ENCODE measurements at places on chromosomes 1 and 21. TPM values are rescaled to one million over a fixed set of nuclear protein-coding genes. Genes with fewer than 3 reads are reported as not detected.

GRCh38 chr1:236875975-236876374, 80.9 kb downstream of the MTR start:
- H3K4me3 ChIP-seq = no peak overlapping the region
- no peaks in the 10 kb centered on the region for H3K27me3 ChIP-seq
- H3K36me3 ChIP-seq = peaks cover 4% of the 10 kb centered on the region

DNA sequence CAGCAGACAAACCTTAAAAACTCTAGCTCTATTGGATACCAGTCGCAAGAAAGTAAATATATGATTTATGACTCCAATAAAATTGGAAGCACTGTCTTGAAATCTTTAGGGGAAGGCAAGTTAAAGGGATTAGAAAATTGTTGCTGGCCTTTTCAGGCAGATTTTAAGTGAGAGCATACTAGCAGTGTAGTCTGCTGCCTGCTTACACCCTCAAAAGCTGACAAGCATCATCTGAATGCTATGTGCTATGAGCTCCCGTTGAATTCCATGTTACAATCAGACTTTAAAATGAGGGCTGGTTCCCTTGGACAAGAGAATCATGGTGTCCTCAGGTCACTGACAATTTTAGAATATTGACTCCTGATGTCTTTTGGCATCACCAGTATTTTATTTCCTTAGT, 271.1 kb upstream of the C1orf105 start:
- no peaks in the 10 kb centered on the region for H3K36me3 ChIP-seq
- no peaks in the 10 kb centered on the region for H3K4me1 ChIP-seq
- H3K27me3 ChIP-seq = no peaks in the 10 kb centered on the region
- H3K4me3 ChIP-seq = no peak overlapping the region
- no peak for DNase-seq

Gene GOLT1A
- total RNA-seq = not detected

Gene HCN3
- 2.7 TPM for total RNA-seq

DNA sequence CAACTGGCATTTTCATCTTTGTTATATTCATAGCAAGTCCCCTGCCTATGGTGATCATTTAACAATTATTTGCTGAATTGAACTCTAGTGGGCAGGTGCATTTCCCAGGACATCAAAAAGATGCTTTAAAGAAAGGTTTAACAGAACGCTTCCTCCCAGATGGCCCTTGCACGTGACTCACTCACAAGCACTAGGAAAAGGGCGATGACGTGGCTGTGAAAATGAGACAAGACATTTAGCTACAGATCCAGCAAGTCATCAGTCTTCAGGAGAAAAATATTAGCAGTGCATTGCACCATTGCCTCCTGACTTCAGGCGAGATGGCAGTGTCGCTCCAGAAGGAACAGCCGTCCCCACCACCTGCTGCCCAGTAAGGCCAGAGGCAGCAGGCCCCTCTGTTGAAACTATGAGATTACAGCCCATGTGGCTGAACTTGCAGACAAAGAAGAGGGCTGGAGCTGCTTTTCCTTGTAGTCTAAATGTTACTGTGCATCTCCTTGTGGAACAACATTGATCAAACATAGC, 37.2 kb downstream of the DSCAM start:
- H3K4me1 ChIP-seq = no peaks in the 10 kb centered on the region
- H3K36me3 ChIP-seq = no peaks in the 10 kb centered on the region
- no peak for DNase-seq
- H3K27ac ChIP-seq = no peak overlapping the region
- no peak overlapping the region for H3K4me3 ChIP-seq

DNA sequence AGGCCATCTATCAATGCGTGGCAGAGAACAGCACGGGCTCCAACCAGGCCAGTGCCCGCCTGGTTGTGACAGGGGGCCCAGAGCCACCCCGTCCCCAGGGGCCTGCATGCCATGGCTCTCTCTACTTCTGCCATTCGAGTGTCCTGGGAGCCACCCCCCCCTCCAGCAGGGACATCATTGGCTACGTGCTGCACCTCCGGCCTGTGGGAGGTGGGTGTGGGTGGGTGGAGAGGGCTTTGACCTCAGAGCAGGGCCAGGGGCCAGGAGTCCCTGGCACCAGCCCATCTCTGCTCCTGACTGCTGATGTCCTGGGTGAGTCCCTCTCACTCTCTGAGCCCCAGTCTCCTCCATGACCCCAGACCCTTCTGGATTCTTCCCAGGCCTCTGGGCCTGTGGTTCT, 25.3 kb downstream of the SLC27A3 start:
- H3K4me3 ChIP-seq = no peak overlapping the region
- no peak overlapping the region for H3K27ac ChIP-seq
- H3K27me3 ChIP-seq = peaks cover 4% of the 10 kb centered on the region
- no peaks in the 10 kb centered on the region for H3K36me3 ChIP-seq
- peaks cover 29% of the 10 kb centered on the region for H3K4me1 ChIP-seq

Gene SPRR2E
- total RNA-seq = not detected

- H3K4me3 ChIP-seq = no peak overlapping the region
- H3K36me3 ChIP-seq = no peaks in the 10 kb centered on the region
- DNase-seq = no peak
- no peaks in the 10 kb centered on the region for H3K27me3 ChIP-seq
- peaks cover under 1% of the 10 kb centered on the region for H3K4me1 ChIP-seq
- peak overlapping the region; percentile 93 for H3K27ac ChIP-seq
Measured at GRCh38 chr1:230863449-230863848, 4.9 kb downstream of the C1orf198 start.

GRCh38 chr1:65308781-65309303, 501 bp upstream of the DNAJC6 start:
- H3K27ac ChIP-seq = no peak overlapping the region
- H3K36me3 ChIP-seq = no peaks in the 10 kb centered on the region
- no peaks in the 10 kb centered on the region for H3K27me3 ChIP-seq
- no peaks in the 10 kb centered on the region for H3K4me1 ChIP-seq
- no peak for DNase-seq
